ENCODE measurements at places on chromosomes 2 and 18. TPM values are rescaled to one million over a fixed set of nuclear protein-coding genes. Genes with fewer than 3 reads are reported as not detected.

DNA sequence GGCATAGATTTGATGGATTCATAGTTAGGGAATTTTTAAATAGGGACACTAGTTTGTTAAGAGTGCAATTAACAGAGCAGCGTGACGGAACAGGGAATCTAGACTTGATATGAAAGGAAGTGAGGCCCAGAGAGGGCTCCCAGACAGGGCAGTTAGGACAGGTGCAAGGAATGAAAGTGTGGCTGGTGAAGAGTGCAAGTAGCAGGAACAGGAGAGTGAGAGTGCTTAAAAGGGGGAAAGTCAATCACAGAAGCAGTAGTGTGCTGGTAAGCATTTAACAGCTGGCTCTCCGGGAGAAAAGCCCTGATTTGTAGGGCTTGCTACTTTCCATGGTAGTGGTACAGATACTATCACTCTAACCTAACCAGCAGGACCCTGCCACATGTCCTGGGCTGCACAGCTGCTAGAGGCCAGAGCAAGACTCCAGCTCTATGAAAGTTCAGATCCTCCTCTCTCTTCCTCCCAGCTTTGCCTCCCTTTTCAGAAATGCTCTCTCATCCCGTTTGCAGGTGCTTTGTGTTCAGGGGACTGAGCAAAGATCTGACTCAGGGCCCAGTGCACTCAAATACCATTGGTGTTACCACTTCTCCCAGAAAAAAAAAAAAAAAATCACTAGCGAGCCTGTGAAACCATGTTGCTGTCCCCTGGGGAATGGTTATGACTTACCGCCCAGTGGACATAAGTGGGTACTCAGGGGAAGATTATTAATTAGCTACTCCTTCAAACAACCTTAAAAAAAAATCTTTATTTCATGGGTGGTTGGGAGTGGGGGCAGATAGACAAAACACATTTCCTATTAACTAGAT, 18.1 kb upstream of the GCFC2 start:
- H3K36me3 ChIP-seq, result no peaks in the 10 kb centered on the region
- DNase-seq, result peak; percentile 34
- no peak overlapping the region for H3K27ac ChIP-seq
- H3K4me3 ChIP-seq, result no peak overlapping the region

DNA sequence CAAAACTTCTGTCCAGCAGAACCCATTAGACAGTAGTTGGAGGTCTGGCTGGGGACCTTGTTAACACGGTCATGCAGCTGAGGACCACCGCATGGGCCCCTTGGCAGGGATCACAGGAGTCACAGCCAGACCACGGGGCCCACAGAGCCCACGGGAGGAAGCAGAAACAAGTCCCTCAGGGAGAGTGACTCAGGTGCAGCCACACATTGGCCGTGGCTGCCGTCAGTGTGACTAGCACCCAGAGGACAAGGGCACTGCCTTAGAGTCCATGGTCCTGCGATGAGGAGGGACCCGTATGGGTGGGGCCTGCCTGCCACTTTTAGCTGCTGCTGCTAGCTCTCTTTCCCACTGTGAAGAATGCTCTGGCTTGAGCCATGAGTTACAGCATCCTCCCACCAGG, 5.9 kb upstream of the RFX8 start:
- H3K36me3 ChIP-seq, result no peaks in the 10 kb centered on the region
- H3K27me3 ChIP-seq, result no peaks in the 10 kb centered on the region
- no peak for DNase-seq
- H3K4me1 ChIP-seq, result peaks cover 27% of the 10 kb centered on the region

GRCh38 chr2:197297266-197297665, 13.3 kb downstream of the ANKRD44 start:
- H3K27ac ChIP-seq, result peak overlapping the region; percentile 90
- H3K4me3 ChIP-seq, result peak overlapping the region; percentile 78
- H3K4me1 ChIP-seq, result peaks cover 83% of the 10 kb centered on the region
- DNase-seq, result no peak

Gene ITGB1BP1
- 121 TPM for total RNA-seq

Measured in activated CD4-positive, alpha-beta T cell treated with anti-CD3 and anti-CD28 coated beads, Interleukin-2, amount 10 ng/mL, durations not matched to agents 24 days and 14 days (primary cell).